Left hindlimb (tissue), 1 donor: ENCODE measurements at places on chromosomes 13 and 19.

DNA sequence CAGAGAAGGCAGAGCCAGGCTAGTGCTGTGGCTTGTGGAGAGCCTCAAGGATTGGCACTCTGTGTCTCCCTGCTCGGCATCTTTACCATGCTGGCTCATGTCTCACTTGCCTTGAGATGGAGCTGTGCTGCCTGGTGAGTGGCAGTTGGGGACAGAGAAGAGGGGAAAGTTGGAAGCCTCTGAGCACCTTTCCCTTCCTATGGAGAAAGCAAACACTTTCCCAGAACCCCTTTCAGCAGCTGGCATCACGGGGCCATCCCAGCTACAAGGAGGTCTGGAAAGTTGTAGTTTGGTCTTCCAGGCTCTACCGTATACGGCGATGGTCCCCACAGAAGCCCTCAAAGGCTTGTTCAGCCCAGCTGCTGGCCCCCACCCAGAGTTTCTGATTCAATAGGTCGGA, 58.7 kb downstream of the DPF1 start:
- DNase-seq: no peak

GRCh38 chr13:31860002-31860401, 120.7 kb downstream of the RXFP2 start:
- no peak for DNase-seq

DNA sequence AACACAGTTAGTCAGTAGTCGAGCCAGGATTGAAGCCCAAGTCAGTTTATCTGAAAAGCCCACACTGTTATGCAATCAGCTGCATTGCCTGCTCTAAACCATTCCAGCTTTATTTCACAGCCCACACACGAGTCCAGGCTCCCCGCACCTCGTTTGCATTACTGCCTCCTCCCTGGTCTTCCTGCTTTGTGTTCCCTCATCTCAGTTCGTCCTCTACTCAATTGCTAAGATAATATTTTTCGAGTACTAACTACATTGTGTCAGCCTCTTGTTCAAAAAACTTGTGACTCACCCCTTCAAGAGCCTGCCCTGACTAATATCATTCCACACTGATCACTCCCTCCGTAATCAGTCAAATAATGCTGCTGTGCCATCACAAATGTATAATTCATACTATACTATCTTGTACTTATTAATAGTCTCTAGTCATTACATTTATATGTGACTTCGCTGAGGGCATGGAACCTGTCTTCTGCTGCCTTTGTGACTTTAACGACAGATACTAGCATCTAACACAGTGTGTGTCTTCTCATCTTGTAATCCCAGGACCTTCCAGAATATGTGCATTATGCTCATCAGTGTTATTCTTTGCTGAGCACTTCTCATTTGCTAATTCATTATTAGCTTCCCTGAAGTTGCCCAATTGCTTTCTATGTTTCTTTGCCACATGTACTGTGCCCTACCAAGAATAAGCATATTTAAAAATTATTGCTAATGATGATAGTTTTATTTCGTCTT, 26.2 kb upstream of the WDFY2 start:
- no peak for DNase-seq

DNA sequence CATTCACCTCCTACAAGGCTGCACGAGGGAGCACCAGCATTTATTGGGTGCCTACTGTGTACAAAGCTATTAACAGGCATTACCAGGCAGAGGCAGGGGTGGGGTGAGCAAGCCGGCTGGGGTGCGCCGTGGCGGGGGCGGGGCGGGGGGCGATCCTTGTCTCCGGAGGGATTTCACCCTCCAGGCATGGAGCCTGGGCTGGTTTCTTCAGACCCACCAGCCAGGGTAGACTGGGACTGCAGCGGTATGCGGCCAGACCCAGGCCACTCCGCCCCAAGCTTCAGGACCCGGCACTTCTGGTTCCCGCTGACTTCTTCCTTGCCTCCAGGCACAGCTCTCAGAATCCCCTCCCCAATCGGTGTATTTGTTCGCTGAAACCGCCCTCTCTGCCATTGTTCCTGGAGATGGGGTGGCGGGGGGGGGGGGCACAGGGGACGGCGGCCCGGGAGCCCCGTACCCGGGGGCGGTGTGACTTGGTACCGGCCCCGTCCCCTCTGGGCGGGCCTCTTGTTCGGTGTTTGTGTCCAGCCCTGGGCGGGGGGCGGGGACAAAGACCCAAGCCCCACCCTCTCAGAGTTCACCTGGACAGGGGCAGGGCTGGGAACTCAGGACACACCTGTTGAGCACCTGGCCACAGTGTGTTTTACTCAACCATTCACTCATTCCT, 14.4 kb downstream of the TJP3 start:
- no peak for DNase-seq

- DNase-seq: no peak
Measured at GRCh38 chr13:83935566-83935965, 53.3 kb upstream of the SLITRK1 start.

DNA sequence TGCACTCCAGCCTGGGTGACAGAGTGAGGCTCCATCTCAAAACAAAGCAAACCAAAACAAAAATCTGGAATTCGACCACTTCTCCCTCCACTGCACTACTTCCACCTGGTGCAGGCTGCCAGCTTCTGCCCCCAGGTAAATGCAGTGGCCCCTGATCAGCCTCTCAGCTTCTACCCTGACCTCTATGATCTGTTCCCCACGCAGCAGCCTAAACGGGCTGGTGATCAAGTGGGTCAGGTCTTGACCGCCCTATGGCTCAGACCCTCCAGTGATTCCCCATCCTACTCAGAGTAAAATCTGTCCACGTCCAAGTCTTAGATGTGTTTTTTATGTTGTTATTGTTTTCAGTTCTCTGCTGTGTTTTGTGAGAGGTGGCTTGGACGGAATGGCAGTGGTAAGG, 163.9 kb downstream of the KCTD15 start:
- no peak for DNase-seq

GRCh38 chr13:31749929-31750328, 10.6 kb downstream of the RXFP2 start:
- no peak for DNase-seq

GRCh38 chr13:41199526-41199925, 5.2 kb upstream of the KBTBD7 start:
- no peak for DNase-seq

GRCh38 chr13:95956589-95957148, 96.5 kb downstream of the UGGT2 start:
- DNase-seq: no peak

DNA sequence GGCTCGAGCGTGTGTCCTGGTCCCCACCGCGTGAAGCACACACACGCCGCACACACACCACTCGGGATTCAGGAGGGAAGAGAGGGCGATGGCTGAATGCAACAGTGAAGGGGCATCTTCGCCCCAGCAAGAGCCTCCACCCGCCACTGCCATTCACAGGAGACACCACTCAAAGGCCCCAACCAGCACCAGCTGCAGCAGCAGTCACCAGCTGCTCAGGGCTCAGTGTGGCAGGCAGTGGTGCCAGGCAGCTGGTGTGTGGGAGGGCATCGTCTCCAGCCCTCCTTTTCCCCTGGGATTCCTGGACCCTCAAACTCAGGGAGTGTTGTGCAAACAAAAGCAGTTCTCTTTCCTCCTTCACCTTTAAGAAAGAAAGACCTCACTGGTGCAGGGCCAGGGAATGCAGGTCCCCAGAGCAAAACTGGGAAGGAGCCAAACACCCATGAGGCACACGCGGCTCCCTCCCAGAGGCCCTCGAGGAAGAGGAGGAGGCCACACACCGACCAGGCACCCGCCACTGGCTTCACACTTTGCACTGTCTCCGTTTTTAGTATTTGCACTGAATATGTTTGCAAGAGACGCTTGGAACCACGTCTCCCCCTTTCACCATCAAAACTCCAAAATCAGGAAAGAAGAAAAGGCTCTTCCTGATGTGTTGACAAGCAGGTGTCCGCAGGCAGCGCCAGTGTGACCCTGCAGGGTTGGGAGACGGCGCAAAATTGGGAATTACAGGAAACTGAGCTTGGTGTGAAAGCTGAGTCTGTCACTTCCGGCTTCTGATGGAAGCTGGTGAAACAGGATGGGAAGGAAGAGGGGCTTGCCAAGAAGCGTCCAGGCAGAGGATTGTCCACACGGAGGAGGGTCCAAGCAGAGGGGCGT, 26.4 kb upstream of the F7 start:
- peak; percentile 72 for DNase-seq

GRCh38 chr13:113518076-113518803, 27.7 kb upstream of the DCUN1D2 start:
- DNase-seq: no peak

- no peak for DNase-seq
Measured at GRCh38 chr13:34124666-34125306, 306.8 kb downstream of the RFC3 start.

GRCh38 chr19:11010041-11010440, 49.2 kb downstream of the SMARCA4 start:
- DNase-seq: no peak

DNA sequence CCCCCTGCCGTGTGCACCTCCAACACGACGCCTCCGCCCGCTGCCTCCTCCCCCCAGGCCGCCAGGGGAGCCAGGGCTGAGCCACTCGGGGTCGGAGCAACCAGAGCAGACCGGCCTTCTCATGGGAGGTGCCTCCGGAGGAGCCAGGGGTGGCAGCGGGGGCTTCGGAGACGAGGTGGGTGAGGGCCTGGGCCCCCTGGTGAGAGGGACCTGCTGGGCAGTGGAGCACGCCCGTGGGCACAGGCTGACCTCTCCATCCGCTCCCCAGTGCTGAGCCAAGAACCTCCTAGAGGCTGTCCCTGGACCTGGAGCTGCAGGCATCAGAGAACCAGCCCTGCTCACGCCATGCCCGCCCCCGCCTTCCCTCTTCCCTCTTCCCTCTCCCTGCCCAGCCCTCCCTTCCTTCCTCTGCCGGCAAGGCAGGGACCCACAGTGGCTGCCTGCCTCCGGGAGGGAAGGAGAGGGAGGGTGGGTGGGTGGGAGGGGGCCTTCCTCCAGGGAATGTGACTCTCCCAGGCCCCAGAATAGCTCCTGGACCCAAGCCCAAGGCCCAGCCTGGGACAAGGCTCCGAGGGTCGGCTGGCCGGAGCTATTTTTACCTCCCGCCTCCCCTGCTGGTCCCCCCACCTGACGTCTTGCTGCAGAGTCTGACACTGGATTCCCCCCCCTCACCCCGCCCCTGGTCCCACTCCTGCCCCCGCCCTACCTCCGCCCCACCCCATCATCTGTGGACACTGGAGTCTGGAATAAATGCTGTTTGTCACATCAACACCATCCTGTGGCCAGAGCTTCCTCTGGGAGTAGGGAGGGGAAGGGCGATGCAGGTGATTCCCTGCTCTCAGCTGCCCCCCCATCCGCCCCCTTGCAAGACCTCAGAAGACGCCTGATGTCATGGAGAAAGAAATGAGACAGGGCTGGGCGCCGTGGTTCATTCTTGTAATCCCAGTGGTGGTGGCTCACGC, 12.0 kb downstream of the BCAM start:
- peak; percentile 77 for DNase-seq

DNA sequence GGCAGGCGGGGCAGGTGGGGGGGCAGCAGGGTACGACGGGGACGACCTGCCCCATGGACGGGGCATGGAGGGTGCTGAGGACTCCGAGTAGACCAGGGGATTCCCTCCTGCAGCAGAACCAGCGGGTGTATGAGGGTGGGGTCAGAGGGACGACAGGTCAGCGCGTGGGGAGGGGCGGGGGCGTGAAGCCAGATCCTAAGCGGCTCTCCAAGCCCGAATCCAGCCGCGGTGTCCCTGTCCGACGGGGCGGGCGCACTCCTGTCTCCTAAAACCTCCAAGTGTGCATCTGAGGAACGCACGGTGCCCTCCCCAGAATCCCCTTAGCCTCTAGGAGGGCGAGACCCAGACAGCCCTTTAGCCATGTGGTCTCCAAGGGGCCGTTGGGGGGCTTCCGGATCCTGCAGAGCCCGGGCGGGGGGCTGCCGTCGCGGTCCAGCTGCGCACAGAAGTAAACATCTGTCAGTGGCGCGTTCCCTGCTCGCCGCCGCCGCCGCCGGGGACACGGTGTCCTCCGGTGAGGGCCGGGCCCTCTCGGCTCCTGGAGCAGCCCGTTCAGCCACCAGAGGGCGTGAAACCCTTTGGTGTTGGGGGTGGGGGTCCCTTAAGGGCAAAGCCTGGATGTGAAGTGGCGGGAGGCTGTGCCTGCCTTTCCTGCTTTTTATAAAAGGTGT, 730 bp downstream of the NRTN start:
- DNase-seq: no peak

DNA sequence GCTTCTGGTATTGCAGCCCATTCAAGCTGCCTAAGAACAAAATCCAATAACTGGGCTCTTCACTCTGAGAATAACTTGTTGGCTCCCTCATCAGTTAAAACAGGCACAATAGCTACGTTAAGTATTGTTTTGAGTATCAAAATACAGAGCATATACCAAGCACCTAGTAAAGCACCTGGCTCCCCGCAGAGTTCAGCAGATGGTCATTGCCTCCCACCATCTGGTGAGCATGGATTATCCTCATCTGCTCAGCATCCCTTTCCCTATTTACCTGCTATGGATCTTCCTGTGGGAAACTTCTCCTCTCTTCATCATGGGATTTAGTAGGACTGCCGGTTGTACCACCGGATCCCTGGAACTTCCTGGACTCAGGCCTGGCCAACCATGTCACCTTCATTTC, 199.2 kb upstream of the MAB21L1 start:
- DNase-seq: no peak

GRCh38 chr13:46751811-46752635, 44.9 kb downstream of the ESD start:
- DNase-seq: no peak

- no peak for DNase-seq
Measured at GRCh38 chr19:48815870-48816501, 5.2 kb upstream of the BCAT2 start.

DNA sequence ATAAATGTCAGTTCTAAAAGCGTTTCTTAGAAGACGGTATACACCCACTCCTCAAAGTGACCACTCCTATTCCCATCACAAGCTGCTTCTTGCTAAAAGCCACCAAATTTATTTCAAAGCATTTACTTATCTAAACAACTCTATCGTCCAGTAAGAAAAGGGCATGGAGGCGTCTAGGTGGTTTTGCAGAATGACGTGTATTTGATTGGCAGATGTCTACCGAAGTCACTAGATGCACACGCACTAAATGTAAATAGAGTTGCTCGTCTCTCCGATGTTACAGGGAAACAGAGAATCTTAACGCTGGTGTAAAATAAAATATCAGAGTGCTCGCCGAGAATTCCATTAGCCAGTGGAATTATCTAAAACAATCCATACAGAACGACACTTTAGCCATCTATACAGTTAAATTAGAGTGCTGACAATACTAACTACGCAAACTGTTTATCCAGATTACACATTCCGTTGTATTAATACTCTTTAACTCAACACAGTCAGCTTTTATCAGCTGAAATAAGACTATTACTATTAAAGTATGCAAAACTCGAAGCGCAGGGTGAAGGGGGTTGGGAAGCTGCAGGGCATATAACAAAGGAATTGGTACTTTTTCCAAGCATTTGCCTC, 1.9 kb downstream of the KLF12 start:
- peak; percentile 48 for DNase-seq

- DNase-seq: no peak
Measured at GRCh38 chr13:99040536-99041131, 62.8 kb upstream of the DOCK9 start.
